ENCODE measurements at places on chromosomes 5 and 9.

DNA sequence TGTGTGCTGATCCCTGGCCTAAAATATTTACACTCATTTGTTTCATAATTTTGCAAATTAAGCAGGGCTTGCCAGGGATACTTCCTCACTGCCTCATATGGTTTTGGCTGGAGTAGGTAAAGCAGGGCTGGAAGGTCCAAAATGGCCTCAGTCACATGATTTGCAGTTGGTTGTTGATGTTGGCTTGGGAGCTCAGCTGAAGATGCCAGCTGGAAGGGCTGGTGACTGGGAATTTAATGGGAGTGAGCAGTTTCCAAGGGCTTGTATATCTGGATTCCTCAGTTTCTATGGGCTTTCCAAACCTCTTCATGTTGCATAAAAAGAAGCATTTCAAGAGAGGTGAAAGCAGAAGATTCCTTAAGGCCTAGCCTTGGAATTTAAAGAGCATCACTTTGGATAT, 729.3 kb downstream of the CDH18 start:
- DNase-seq = no peak

- DNase-seq = no peak
These were observed 34.7 kb downstream of the LMNB1 start for GRCh38 chr5:126811515-126812198.

DNA sequence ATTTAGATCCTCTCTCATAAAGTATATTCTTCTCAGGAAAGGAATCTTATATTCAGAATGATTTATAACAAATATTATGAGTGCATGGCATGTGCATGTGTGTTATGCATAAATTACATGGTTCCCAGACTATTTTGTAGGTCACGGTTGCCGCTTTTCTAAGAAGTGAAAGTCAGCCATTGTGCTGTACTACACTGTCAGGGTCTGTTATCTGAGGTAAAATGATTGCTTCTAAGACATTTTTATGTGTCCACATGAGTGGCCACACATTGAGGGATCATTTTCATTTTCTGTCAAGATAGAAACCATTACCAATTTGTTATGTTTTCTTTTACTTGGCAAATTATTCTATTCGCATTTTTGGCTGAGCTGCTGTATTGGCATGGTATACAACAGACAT, 210.8 kb downstream of the CWC27 start:
- DNase-seq = no peak

- no peak for DNase-seq
These were observed 35.6 kb downstream of the FCHO2 start for GRCh38 chr5:72991394-72991793.

GRCh38 chr9:91271156-91271555, 90.6 kb downstream of the AUH start:
- no peak for DNase-seq

- DNase-seq = no peak
These were observed 39.8 kb downstream of the CYSTM1 start for GRCh38 chr5:140214831-140215230.

DNA sequence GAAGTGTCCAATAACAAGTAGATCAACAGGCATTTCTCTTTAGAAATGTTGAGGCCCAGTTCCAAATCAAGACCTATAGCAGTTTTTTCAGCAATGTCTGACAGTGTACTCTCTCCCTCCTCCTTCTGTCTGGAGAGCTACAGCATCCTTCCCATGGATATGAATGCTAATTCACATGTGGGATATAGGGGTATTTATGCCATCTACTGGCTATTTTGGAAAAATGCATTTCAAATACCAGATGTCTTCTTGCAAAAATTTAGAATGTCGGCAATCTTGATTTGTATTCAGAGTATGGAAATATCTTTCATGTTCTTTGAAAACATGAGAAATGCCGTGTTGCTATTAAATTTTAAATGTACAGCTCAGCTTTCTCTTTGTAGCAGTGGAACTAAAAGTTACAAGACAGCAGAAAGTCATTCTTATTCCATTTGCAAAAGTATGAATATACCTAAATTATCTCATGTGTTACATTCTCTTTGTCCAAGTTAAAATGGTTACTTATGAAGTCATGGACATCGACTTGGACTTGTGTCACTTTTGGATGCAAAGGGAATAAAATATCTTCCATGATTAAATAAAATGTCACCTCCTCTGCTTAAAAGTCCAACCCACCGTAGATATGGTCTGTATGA, 647.8 kb downstream of the TAF11L14 start:
- DNase-seq = no peak

DNA sequence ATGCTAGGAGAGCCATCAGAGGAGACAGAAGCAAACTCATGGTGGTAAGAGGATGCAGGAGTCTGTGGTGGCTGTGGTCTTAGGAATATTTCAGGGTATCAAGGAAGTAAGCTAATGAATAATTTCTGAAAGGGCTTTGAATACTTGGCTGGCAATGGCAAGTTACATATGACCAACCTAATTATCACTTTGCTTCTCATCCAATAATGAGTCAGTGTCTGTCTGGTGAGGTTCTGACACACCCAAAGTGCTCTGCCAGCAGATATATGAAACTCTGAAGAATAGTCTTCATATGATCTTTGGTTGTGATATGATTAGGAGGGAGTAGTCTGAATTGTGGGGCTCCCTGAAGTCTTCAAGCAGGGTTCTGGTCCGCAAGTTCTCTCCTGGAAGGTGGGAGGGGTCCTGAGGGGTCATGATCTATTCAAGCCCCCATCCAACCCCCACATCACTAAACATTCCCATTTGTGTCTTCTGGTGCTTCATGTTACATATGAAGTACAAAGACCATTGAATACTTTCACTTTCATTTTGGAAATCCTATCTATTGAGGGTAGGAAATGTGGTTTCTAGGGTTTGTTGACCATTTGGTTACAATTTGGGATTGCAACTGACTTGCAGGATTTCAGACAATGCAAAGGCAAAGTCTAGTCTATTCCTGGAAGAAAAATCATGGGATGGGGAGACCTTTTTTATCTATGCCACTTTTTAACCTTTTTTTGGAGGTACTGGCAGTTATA, 199.9 kb upstream of the CDKN2B start:
- DNase-seq = no peak

- DNase-seq = no peak
These were observed 94.2 kb downstream of the PAX5 start for GRCh38 chr9:36939655-36940499.

Data from esophagus squamous epithelium (tissue), 5 donors.